ENCODE measurements at places on chromosomes 3 and 15. TPM values are rescaled to one million over a fixed set of nuclear protein-coding genes. Genes with fewer than 3 reads are reported as not detected.

GRCh38 chr3:146968204-146968651, 363.1 kb upstream of the PLSCR5 start:
- DNase-seq = no peak

ISL2 gene
- total RNA-seq = 0.13 TPM

DNA sequence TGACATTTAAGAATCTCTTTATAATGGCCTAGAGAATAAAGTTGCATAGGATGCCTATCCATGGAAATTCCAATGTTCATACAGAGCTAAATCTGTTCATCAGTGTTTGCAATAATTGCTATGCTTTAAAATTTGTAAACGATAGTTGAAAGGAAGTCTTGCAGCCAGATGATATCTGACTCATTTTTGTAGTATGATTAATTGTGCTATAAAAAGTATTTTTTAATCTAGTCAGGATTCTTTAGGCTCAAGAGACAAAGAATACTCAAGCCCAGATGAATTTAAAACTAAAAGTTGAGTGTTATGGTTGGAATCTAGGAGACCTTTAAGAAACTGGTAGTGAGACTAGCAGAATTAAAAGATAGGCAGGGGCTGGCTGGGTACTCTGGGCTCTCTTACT, 50.5 kb downstream of the SUCNR1 start:
- DNase-seq = no peak

GRCh38 chr15:70083418-70083817, 14.3 kb downstream of the TLE3 start:
- DNase-seq = no peak
